ENCODE measurements at places on chromosomes 5 and 9.

- DNase-seq = no peak
Measured at GRCh38 chr5:151449297-151449696, 1.9 kb downstream of the SLC36A1 start.

GRCh38 chr5:67306965-67307607 is 110.5 kb upstream of the CD180 start:
- no peak for DNase-seq

- no peak for DNase-seq
Measured at GRCh38 chr5:107294211-107294550, 376.6 kb downstream of the EFNA5 start.

- no peak for DNase-seq
Measured at GRCh38 chr5:154714266-154714986, 40.8 kb upstream of the LARP1 start.

DNA sequence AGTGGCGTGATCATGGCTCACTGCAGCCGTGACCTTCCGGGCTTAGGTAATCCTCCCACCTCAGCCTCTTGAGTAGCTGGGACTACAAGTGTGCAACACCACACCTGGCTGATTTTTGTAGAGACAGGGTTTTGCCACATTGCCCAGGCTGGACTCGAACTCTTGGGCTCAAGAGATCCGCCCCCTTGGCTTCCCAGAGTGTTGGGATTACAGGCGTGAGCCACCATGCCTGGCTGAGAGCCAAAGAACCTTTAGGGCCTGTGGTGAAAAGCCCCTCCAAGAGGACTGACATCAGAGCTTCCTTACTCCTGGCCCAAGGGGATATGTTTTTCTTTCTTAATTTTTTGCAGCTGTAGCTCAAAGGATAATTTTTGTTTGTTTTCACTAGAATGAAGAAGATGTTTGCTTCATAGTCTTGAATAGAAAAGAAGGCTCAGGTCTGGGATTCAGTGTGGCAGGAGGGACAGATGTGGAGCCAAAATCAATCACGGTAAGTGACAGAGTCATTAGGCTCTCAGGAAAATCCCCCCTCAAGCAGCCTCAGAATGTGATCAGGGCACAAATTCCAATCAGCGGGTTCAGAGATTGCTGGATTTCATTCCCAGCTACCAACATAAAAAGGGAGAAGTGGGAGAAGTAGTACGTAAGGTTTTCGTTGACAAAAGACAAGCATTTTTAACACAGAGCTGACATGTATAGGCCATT is 77.1 kb downstream of the GOLPH3 start:
- DNase-seq = no peak

DNA sequence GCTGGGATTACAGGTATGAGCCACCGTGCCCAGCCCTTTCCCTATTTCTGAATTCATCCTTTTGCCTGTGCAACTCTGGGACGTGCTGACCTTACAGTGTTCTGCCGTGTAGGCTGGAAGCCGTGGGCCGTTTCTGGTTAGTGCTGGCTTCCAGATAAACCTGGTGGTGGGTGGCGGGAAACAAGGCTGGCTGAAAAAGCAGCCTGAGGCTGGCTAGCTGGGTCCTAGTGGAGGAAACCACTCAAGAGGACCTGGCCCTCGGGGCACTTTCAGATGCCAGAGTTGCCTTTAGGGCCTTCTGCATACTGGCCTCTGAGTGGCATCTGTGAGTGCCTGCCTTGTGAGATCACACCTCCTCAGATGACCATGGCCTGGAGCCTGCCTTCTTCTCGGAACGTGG is 26.9 kb downstream of the GALNT12 start:
- DNase-seq = no peak

DNA sequence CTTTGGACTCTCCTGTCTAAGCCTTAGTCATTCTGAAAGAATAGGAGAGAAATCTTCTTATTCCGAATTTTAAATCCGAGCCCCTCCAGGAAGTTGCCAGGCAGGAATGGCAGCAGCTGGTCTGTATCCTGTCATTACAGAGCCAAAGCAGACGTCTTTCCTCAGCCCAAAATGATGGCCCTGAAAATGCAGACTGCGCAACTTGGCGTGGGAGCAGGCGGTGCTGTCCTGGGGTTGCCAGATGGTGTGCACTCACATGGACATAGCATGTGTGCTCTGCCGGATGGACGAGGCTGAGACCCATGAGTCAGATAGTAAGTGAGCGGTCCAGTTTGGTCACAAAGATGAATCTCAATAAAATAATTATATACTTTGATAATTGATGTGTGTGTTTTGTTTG is 410.4 kb downstream of the KCTD16 start:
- DNase-seq = no peak

DNA sequence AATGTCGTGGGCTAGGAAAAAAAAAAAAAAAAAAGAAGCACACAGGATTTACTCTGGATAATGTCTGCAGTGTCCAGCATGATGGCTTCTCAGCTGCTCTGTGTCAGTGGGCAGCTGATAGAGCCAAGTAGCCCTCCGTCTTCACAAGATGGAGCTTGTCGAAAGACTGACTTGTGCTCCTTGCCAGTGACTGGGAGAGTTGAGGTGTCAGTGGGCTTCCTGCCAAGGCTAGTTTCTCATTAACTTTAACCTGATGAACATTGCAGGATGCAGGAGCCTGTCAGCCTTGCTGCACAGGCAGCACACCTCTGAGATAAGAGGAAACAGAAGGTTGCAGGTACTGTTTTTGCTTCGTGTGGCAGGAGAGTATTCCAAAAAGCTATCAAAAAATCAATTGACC is 171.4 kb upstream of the SGCD start:
- no peak for DNase-seq

GRCh38 chr5:54217826-54218503 is 92.4 kb downstream of the ARL15 start:
- no peak for DNase-seq

- no peak for DNase-seq
Measured at GRCh38 chr5:96476654-96477053, 43.6 kb upstream of the PCSK1 start.

DNA sequence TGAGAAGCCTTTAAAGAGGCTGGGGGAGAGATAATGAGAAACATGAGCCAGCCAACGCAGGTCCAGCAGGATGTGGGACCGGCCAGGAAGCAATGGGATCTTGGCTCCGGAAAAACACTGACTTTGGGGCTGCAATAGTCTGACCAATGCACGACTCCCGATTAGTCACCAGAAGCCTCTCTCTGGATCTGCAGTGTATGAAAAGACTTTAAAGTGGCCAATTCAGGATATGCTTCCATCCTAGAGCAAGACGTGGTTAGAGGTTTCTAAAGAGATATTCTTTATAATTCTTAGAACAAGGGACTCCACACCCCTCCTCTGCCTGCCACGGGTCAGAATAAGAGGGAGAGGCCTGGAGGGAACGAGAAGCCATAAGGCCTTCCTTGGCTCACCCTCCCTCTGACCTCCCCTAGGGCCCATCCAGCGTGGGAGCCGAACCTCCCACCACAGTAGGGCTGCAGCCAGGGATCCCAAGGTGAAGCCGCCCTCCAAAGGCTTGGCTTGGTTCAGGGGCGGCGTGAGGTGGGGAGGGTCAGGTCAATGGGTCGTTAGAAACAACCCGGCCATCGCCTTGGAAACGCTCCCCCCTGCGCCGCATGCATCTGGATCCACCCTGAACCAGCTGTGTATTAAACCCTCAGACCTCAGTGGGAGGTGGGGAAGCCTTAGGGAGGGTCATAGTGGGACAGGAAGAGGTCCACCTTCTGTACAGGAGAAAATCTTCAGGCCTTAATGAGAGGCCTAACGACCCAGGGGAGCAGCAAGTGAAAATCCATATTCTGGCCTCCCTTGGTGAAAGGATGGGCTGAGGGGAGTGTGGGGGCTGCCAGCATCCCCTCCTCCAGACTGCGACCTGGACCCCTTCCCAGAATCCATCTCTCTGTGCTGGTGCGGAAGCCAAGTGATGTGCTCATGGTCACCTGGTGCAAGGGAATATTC is 11.1 kb downstream of the FGF1 start:
- no peak for DNase-seq
